HuH-7 (cell line): ENCODE measurements at places on chromosomes 5 and 9.

- no peak for DNase-seq
These were observed 241.6 kb upstream of the CD180 start for GRCh38 chr5:67437905-67438845.

- no peak for DNase-seq
These were observed 22.9 kb upstream of the SPATA31C2 start for GRCh38 chr9:88161144-88161543.

DNA sequence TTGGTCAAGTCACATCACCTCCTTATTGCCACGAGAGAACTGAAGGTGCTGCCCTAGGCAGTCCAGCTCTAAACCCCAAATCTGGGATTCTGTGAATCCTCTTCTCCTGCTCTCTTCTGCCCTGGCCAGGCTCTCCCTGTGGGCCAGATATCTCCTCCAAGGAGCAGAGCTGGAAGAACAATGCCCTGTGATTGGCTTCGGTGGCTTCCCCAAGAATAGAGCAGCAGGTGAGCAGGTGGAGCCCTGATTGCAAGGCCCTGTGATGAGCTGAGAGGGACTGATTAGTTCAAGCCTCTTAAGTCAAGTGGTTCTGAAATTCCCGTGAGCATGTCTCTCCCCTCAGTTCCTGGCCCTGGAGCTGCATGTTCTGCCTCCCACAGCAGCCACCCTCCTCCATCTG is 175.3 kb upstream of the BRINP1 start:
- no peak for DNase-seq

GRCh38 chr5:179123109-179123426 is 62.9 kb downstream of the ZNF354C start:
- no peak for DNase-seq

GRCh38 chr5:14268738-14269137 is 125.6 kb downstream of the TRIO start:
- no peak for DNase-seq

GRCh38 chr5:112024769-112025168 is 267.8 kb upstream of the NREP start:
- DNase-seq, result no peak

- DNase-seq, result peak; percentile 49
These were observed 47.2 kb upstream of the DAB2IP start for GRCh38 chr9:121604242-121604641.

DNA sequence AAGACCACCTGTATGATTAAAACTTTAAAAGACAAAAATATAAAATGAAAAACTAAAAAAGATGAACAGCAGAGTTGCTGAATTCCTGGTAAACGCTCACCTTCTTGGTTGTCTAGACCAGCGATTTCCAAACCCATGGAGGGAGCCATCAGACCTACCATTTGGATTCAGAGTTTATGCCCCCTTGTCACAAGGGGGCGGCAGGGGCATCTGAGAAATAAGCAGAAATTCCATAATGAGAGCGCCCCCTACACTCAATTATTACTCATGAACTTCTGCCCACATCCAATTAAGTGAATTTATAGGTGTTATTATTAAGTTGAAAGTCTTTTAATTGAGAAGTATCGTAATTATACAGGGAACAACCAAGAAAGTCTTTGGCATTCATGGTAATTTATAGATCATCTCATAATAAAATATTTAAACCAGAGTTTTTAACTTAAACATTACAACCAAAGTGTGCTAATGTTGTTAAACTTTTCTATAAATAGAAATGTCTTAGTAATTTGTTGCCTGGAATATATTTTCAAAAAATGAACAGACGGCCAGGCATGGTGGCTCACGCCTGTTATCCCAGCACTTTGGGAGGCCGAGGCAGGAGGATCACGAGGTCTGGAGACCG is 35.2 kb upstream of the SPATA31C2 start:
- peak; percentile 38 for DNase-seq
